ENCODE measurements at places on chromosomes 2 and 18.

DNA sequence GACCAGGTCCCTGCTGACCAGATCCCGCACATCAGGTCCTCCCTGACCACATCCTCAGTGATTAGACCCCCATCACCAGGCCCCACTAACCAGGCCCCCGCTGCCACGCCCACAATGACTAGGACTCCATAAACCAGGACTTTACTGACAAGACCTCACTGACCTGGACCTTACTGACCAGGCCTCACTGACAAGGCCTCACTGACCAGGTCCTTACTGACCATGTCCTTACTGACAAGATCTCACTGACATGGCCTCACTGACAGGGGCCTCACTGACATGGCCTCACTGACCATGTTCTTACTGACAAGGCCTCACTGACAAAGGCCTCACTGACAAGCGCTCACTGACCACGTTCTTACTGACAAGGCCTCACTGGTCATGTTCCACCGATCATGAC lies 107.9 kb upstream of the TEKT4 start:
- DNase-seq: no peak

GRCh38 chr2:54522624-54523281 lies 66.6 kb downstream of the SPTBN1 start:
- DNase-seq: peak; percentile 68

- DNase-seq: peak; percentile 14
Observed at GRCh38 chr2:68878753-68879152, 7.6 kb upstream of the BMP10 start.

GRCh38 chr2:99032786-99033185 lies 96.8 kb upstream of the CRACDL start:
- no peak for DNase-seq

DNA sequence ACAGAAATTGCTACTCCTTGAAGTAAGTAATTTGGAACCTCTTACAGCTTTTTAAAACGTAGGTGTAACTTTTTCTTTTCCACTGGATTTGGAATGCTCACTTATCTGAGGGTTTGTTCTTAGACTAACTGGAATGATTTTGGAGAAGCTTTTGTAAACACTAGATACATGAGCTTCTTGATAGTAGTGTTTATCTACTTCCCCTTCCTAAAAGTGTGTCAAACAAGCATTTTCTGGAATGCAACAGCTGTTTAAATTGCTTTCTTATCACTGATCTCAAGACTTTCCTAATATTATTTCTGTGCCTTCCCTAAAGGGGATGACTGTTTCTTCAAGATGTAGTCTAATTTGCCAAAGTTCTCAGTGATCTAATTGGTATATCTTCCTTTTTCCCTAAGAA lies 282.6 kb downstream of the CCDC178 start:
- no peak for DNase-seq

GRCh38 chr18:9647496-9648323 lies 33.4 kb upstream of the PPP4R1 start:
- DNase-seq: peak; percentile 27

GRCh38 chr2:39243469-39244123 lies at the start of gene CDKL4:
Gene CDKL4 (minus strand): TSS chr2:39243970.
- no peak for DNase-seq

DNA sequence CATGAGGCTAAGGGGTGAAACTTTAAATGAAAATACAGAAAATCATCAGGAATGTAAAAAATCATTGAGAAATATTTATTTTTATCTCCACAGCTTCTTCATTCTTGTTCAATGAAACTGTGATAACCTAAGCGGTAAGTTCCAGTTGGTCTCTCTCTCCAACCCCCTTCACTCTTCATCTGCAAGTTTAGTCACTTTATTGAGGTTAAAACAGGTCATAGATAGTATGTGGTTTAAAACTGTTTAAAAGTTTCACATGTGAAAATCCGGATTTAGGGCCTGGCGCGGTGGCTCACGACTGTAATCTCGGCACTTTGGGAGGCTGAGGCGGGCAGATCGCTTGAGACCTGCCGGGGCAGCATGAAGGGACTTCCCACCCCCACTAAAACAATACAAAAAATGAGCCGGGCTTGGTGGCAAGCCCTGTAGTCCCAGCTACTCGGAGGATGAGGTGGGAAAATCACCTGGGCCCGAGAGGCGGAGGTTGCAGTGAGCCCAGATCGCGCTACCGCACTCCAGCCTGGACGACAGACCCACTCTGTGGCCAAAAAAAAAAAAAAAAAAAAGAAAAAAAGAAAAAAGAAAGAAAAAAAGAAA lies 1.6 kb upstream of the PHLPP1 start:
- peak; percentile 7 for DNase-seq

DNA sequence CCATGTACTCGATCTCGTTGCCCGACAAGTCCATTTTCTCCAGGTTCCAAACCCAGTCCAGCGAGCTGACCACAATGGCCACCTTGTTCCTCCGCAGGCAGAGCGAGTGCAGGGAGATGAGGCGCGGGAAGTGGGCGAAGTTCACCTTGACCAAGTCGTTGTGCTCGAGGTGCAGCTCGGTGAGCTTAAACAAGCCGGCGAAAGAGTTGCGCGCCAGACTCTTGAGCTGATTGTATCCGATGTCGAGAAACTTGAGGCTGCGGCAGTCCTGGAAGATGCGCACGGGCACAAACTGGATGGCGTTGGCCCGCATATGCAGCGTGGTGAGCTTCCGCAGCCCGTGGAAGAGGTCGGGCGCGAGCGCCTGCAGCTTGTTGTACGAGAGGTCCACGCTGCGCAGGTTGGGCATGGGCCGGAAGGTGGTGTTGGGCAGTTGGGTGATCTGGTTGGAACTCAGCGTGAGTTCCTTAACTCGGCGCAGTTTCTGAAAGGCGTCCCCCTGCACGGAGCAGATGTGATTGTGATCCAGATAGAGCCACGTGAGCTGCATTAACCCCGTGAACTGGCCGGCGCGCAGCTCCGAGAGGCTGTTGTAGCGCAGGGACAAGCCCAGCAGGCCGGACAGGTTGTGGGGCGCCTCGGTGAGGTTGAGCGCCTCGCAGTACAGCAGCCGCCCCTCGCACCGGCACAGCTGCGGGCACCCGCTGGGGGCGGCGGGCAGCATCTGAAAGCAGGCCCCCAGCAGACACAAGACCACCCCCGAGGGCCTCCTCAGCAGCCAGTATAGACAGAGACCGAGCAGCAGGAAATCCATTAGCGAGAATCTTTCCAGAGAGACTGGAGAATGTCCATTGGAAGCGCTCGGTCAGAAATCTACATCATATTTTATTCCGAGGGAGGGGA lies 1.3 kb downstream of the LRRTM1 start:
- DNase-seq: no peak

- peak; percentile 98 for DNase-seq
Observed at GRCh38 chr2:84807063-84807485, 73.8 kb downstream of the TRABD2A start.
